ENCODE measurements at places on chromosomes 12 and 14.
A peak's percentile ranks its signal among the peaks of the same experiment; 100 is the strongest.

DNA sequence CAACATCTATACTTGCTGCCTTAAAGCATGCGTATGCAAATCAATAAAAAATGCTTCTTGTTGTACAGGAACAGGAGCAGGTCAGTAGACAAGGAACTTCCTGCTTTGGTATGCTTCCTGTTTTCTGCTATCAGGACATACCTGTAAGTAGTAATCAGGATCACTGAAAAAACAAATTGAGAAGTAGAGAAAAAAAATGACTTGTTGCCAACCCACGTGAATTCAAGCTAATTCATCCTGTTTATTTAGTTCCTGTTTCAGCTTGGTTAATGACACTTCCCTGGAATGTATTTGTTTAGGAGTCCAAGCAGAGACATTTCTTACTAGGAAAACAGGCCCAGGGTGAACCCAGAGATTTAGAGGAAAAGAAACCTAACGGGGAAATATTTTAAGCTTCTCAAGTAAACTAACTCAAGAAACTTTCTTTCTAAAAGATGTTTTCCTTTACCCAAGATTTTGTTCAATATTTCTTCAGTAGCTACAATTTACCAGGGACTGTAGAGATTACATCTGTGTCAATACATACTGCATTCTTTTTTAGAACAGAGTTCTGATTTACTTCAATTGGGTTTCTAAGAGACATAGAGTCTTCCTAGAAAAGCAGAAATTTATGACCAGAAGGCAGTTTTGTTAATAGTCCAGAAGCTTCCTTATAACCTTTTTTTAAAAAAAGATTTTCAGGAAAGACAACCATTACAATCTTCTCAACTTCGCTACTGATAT is 124.2 kb downstream of the PAWR start:
- no peak for DNase-seq

- no peak for DNase-seq
Measured at GRCh38 chr12:31600252-31600651, 9.3 kb upstream of the DENND5B start.

- no peak for DNase-seq
Measured at GRCh38 chr12:68367903-68368302, 35.7 kb upstream of the MDM1 start.

DNA sequence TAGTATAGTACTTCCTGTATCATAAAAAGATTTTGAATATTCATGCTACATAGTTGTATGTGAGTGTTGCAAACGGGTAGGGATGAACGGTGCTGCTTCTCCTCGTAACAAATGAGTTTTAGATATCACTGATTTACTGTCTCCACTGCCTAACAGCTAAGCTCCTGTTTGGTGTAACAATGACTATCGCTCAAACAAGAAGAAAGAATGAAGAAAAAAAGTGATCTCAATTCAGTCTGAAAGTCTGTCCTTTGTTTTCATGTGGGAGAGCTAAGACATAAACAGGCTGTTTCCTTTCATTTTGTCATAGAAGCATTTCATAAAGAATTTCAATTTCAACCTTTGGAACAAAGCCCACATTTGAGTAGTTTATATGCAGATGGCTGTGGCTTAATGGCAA is 26.1 kb upstream of the RTRAF start:
- DNase-seq = peak; percentile 25

DNA sequence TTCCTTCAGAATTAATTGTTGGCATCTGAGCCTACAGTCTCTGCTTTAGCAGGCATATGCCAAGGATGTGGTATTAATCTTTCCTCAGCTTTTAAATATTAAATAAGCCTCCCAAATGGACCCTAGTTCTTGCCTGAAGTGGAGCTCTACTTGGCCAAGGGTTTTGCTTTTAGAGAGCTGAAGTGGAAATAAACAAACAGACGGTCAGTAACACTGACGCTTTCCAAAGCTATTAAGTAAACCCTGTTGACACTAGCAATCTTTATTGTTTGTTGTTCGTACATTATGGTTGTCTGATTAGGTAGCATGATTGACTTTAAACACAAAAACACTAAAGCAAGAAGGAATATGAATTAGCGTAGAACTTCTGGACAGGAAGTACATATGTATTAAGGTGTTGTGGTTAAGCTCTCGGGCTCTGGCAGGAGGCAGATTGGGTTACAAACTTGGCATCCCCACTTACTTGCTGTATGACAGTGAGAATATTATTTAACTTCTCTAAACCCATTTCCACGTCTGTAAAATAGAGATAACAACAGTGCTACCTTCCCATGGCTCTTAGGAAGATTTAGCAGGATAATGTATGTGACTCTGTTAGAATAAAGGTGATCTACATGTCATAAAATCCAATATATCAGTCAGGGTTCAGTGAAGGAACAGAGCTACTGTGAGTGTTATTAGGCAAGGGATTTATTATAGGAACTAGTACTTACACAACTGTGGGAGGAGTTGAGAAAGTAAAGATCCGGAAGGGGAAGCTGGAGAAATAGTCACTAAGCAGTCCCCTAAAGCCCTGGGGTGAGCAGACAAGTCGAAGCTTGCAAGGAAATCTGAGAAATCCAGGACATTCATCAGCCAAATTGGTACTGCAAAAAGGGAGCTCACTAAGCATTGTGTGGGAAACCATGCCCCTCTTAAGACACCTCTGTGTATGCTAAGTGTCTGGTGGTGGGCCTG is 92.2 kb upstream of the ATF7IP start:
- no peak for DNase-seq

DNA sequence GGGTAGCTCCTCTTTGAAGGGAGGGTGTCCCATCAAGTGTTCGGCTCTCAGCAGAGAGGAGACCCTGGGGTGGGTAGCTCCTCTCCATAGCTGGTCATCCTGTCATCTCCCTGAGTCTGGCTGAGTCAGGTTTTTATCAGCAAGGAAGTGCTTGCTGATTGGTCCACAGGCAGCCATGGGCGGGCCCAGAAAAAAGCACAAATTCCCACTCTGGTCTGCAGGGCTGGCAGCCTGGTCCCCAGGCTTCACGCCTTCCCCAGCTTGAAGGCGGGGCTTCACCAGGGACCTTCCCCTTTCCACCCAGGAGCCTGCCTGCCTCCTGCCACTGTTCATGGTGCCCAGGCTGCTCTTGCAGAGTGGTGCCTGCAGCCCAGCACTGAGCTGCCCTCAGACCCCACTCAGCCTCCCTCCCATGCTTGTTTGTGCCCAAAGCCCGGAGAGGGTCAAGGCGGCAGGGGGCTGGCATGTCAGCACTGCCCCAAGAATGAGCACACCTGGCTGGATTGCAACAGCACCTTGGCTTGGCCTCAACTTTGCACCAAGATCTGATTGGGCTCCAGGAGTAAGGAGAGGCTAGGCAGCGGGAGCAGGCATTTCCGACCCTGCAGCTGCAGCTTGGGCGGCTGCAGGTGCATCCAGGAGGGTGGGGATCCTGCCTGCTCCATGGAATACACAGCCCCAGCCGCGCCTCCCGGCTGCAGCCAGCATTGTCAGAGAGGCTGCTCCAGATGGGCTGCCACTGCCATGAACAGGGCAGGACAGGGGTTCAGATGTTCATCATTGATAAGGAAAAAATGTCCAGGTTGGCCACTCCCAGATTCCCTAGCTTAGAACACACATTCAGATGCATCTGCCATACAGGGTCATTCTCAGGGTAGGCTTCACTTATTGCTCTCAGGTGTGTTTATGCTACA is 22.0 kb upstream of the WDR89 start:
- DNase-seq = no peak

GRCh38 chr14:100158566-100159093 is 815 bp downstream of the DEGS2 start:
- no peak for DNase-seq

- no peak for DNase-seq
Measured at GRCh38 chr12:96064271-96064670, 28.9 kb upstream of the LTA4H start.

GRCh38 chr12:96862326-96862725 is 44.7 kb upstream of the NEDD1 start:
- no peak for DNase-seq

- DNase-seq = no peak
Measured at GRCh38 chr14:92316937-92317336, 6.0 kb upstream of the SLC24A4 start.

DNA sequence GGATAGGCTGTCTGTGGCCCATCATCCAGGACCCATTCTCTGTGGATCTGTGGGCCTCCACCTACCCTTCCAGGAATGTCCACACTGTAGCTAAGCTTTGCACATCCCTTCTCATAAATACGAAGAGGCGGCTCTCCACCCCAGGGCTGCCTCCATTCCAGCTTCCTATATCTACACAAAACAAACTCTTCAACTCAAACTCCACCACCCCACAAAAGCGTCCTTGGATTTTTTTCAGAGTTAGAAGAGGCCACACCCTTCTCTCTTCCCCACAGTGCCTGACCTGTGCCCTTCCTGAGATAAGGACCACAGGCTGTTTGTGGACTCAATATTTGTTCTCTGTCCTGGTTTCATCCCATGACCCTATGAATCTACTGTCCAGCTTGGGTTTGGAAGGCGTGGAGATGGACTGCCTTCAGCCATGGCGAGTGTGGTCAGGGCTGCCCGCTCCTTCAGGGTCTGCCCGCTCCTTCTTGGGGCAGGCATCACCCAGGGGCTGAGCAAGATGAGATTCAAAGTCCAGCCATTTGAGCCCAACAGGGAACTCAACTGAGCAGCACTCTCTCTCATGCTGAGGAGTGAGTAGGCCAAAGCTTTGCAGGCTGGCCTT is 13.0 kb upstream of the SERPINA12 start:
- no peak for DNase-seq

DNA sequence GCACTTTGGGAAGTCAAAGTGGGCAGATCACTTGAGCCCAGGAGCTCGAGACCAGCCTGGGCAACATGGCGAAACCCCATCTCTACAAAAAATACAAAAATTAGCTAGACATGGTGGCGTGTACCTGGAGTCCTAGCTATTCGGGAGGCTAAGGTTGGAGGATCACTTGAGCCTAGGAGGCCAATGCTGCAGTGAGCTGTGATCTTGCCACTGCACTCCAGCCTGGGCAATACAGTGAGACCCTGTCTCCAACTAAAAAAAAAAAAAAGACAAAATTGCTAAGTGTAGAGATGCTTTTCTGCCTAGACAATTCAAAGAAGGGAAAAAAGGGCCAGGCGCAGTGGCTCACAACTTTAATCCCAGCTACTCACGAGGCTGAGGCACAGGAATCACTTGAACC is 3.4 kb upstream of the LRP6 start:
- DNase-seq = no peak

DNA sequence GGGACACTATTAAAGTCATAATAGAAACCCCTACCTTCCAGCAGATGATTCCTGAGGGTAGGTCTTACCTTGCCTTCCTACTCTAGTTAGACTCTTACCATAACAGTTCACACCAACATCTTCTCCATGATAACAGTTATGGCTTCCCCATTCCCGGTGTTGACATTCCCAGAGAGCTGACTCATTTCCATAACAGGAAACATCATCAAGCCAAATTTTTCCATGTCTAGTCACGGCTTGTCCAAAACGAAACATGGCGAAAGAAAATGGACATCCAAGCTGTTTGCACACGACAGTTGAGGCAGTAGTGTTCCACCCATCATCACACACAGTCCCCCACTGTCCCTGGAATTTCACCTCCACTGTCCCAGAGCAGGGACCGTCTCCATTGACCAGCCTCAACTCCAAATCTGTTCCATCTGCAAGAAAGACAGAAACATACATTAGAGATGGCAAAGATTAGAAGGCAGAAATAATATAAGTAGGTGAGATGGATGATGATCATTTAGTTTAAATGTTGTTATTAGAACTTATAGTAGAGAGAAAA is 10.6 kb downstream of the CD163L1 start:
- peak; percentile 73 for DNase-seq

DNA sequence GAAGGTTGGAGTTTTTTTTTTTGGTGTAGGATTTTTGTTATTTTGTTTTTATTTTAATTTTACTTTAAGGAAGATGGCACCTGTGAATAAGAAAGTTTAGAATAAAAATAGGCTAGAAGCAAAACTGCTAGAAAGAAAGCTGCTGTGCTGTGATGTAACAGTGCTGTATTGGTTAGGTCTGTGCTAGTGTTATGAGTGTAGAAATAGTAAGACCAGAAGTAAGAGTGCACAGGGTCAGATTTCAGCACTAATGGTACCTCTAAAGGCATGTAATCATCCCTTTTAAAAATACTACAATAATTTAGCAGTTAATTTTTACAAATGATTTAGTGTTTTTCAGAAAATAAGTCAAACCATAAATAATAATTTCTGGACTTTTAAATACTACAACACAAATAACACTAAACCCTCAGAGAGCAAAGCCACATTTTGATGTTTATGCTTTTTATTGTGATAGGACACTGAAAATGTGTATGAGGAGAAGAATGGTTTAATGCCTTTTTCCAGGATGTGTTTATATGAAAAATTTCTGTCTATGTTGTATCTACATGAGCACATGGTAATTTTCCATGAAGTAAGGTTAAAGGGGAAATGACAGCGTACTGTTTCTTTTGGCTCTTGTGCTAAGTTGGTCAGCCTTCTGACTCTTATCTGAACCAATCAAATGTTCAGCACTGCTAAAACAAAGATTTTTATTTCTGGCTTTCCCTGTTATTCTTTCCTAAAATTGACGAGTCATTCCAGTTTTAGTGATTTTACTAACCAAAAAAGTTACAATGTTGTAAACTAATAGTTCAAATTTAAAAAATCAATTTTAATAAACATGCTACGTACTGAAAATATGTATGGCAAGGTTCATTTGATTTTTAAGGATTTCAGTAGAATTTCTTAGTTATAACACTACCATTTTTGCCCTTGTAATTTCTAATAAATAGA is 96.1 kb downstream of the PPHLN1 start:
- peak; percentile 54 for DNase-seq

- peak; percentile 94 for DNase-seq
Measured at GRCh38 chr14:75711796-75712211, 50.8 kb downstream of the TTLL5 start.

DNA sequence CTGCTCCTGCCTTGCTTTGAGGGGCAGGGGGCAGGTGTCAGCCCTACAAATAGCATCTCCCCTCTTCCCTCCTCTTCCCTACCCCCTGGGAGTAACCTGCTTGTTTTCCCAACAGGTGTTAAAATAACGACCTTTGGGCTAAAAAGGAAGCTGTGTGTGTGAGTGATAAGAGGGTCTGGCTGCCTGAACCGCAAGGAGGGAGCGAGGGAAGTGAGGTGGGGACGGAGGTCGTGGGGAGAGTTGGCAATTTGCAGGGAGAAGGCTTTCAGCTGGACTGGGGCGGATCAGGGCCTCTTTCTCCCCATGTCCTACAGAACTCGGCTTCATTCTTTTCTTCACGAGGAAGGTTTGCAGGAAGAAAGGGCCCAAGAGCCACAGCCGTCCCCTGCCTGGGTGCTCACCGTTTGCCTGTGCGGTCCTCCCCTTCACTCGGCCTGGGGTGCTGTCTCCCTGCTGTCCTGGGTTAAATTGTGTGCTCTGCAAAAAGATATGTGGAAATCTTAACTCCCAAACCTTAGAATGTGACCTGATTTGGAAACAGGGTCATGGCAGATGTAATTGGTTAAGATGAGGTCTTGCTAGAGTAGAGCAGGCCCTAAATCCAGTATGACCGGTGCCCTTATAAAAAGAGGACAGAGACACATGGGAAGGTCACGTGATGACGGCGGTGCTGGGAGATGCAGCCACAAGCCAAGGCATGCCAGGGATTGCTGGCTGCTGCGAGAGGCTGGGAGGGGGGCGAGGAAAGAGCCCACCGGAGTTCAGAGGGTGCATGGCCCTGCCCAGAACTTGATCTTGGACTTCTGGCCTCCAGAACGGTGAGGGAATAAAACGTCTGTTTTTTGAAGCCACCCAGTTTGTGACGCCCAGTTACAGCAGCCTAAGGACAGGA is 38.7 kb upstream of the NCOR2 start:
- DNase-seq = no peak

GRCh38 chr14:20697273-20698017 is 8.9 kb downstream of the ANG start:
- DNase-seq = peak; percentile 65

Data from fibroblast of upper back skin (primary cell).